GM10248 (cell line): ENCODE measurements at places on chromosomes 2 and 18.

- no peak for DNase-seq
Observed at GRCh38 chr2:239025096-239025801, 177.4 kb downstream of the TWIST2 start.

DNA sequence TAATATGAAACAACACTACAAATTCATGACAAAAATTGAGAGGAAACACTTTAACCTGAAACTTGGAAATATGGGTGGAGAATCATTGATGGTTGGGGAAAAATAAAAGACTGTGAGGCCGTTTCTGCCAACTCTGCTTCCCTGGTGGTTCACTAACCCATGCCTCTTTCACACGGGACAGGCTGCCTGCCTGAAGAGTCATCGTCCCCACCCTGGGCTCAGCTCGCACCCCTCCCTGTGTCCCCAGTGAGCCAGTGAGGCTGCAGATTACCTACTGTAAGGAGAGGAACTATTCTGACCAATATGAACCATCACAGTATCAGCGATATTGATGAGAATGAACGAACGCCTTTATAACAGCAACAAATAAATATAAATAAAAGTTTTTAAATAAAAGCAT is 357.8 kb upstream of the CDH20 start:
- DNase-seq = no peak

GRCh38 chr2:20103530-20103929 is 52.1 kb upstream of the LAPTM4A start:
- DNase-seq = no peak

GRCh38 chr2:198476007-198476406 is 671.6 kb downstream of the PLCL1 start:
- DNase-seq = no peak

DNA sequence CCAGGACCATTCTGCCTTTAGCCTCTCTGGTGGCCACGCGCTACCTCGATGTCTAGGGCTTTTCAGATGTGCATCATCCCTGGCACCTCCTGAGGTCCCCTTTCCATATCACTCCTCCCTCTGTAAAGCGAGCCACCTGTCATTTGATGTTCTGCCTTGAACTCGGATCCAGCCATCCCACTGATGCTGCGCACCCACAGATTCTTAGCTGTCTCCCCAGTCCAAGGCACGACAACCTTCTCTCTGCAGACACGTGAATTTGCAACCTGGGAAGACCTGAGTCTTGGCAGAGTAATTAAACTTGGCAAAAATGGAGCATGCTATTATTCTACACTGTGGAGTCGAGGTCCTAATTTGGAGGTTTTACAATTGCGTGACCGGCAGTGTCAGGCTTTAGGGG is 61.9 kb downstream of the NGEF start:
- no peak for DNase-seq

- no peak for DNase-seq
Observed at GRCh38 chr2:97997784-97998392, 2.1 kb upstream of the TMEM131 start.

GRCh38 chr2:105320651-105321215 is 8.8 kb downstream of the TGFBRAP1 start:
- no peak for DNase-seq

GRCh38 chr2:229044581-229044980 is 226.5 kb downstream of the PID1 start:
- DNase-seq = no peak

GRCh38 chr2:56749152-56749752 is 565.5 kb downstream of the CCDC85A start:
- peak; percentile 4 for DNase-seq

GRCh38 chr2:79292239-79292957 is 132.8 kb upstream of the REG3A start:
- no peak for DNase-seq

- DNase-seq = no peak
Observed at GRCh38 chr2:239370876-239371725, 29.7 kb downstream of the HDAC4 start.

DNA sequence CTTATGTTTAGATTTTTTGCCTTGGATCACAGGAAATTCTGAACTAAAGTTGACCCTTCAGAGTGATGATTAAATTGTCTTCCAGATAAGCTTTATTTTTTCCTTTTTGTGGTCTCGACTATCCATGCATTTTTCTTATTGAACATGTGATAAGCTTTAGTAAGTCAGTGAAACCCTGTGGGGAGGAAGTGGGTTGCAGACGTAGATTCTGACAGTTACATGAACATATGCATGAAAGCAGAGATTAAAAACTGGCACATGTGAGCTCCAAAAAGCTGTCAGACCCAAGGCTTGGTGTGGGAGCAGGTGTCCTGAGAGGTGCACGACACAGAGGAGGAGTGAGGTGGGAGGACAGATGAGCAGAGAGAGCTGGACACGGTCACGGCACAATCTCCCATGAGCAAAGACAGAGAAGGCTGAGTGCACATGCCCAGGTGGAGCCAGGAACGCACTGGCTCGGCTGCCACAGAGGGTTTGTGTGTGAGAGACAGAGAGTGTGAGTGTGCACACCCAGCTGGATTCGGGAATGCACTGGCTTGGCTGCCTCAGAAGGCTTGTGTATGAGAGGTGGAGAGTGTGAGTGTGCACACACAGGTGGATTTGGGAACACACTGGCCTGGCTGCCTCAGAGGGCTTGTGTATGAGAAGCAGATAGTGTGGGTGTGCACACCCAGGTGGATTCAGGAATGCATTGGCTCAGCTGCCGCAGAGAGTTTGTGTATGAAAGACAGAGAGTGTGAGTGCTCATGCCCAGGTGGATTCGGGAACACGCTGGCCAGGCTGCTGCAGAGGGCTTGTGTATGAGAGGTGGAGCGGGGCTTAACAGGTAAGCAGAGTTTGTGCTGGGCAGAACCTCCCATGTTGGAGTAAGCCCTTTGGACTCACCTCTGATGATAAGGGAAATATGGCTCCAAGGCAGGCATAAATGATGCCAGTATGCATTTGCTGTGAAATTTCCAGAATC is 849.1 kb upstream of the SALL3 start:
- no peak for DNase-seq

GRCh38 chr18:77314511-77314910 is 64.9 kb downstream of the GALR1 start:
- DNase-seq = no peak

DNA sequence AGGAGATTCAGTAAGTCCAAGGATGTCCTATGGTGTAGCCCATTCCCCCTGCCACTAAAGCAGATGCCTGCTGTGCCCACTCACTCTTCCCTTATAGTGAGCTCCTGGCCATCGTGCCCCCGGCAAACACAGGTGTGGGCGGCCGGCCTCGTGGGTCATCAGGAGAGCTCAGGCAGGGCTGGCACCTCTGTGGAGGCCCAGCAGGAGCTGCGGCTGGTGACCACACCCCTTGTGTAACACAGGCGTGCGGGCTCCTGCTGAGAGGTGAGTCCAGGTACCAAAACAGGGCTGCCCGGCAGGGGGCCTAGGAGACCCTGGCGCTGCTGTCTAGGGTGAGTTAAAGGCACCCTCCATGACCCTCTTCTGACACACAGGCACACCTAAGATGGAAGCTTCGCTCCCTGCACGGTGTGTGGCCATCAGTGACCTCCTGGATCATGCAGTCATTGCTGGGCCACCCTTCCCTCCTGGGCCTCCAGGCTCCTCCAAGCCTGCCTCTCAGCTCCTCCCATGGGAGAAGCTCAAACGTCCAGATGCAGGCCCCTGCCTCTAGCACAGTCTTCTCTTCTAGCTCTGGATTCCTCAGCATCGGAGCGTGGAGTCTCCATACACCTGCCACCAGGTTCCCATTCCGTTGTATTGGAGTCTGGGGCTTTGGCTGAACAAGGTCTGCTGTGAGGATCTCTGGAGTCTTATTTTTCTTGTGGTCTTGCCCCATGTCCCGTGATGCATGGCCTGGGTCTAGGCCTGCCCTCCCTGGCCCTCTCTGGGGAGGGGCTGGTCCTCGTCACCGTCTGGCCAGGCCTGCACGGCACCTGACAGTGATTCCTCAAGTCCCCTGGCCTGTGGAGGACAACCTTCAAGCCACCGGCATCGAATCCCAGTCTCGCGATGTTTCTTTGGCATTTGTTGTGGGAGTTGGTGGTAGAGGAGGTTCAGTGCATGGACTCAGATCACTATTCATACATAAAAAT is 246.9 kb downstream of the ACKR3 start:
- DNase-seq = no peak

- no peak for DNase-seq
Observed at GRCh38 chr2:64950226-64951160, 38.7 kb upstream of the SLC1A4 start.

DNA sequence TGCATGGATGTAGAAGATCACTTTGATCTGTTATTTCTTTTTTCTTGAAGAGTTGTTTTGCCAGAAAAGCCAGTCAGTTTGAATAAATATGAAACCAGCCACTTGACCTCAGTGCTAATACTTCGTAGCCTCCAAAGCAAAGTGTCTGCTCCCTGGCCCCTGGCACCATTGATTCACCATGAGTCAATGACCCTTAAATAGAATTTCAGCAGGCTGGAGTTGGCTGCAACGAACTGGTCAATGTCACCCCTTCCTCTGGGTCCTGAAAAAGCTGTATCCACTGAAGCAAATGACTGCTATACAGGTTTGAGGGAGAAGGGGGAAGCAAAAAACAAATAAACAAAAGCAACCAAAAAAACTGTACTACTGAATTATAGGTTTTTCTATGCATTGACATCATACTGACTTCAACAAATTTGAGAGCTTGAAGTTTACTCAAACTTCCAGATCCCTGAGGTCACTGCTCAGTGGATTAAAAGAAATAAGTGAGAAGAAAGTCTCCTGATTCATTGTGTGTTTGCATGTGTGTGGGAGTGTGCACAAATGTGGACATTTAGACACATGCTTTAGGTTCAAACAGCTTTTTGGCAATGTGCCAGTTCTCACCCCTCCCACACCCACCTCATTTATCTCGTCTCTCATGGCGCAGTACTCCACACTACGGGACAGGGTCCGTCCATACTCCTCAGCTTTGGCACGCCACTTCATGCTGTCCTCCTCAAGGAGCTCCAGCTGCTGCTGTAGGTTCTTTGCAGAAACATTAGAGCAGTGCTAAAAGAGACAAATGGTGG is 58.1 kb upstream of the TTN start:
- DNase-seq = no peak

GRCh38 chr2:191556463-191556862 is 121.5 kb upstream of the NABP1 start:
- no peak for DNase-seq

- peak; percentile 93 for DNase-seq
Observed at GRCh38 chr2:46915811-46916630, 415 bp upstream of the MCFD2 start.

DNA sequence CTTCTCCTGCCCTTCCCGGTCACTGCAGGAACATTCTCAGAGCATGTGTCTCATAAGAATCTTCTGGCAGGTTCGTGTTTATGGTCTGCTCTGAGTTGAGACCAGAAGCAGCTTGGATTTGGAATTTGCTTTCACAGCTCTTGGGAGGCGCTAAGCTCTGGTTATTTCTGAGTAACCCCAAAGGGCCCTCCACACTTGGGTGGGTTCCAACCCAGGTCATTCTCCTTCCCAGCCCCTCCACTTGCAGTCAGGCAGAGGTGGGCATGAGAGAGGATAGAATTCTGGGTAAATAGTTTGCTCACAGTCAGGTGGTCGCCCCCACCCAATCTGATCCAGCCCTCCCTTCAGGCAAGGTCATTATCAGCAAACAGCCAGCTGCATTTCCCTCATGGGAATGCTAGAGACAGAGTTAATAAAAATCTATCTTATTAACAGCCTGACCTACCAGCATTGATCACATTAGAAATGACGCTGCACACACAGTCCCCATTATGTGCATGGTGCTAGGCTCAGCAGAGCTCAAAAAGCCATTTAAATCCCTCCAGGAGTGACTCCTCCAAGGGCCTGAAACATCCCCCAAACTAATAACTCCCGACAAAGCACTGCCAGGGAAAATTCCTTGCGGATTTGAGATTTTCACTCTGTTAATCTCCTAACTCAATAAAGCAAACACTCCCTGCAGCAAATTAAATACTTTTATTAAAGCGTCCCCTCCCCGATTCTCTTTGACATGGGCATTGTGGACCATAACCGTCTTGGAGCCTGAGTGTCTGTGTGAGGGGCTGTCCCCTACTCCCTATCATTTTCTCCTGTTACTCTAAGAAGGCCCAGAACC is 61.9 kb downstream of the SLC4A5 start:
- DNase-seq = no peak

GRCh38 chr2:233141901-233142300 is 81.8 kb downstream of the INPP5D start:
- no peak for DNase-seq

- no peak for DNase-seq
Observed at GRCh38 chr2:18213986-18214385, 335.5 kb downstream of the KCNS3 start.

DNA sequence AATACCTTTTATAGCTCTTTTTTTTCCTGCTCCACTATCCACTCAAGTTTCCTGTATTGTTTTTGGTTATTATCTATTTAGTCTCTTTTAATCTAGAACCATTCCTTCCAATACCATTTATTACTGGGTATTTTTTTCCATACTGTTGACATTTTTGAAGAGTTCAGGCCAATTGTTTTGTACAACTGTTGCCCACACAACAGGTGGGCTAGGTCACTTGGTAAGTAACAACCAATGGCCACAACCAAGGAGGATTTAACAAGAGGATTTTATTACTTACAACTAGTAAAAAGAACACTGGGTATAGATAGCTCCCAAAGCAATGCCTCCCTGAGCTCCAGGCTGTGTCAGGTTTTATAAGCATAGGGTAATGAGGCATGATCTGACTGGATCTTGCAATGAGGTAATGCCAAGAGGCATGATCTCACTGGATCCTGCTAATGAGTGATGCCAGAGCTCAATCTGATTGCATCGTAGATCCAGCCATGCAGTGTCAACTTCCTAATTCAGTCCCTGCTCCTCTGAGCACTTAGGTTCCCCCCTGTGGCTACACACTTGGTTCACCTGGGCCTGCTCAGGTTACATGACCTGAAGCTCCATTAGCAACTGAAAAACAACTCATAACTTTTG is 7.1 kb upstream of the CEP68 start:
- DNase-seq = no peak

- DNase-seq = no peak
Observed at GRCh38 chr2:179963626-179964025, 43.5 kb downstream of the CWC22 start.

DNA sequence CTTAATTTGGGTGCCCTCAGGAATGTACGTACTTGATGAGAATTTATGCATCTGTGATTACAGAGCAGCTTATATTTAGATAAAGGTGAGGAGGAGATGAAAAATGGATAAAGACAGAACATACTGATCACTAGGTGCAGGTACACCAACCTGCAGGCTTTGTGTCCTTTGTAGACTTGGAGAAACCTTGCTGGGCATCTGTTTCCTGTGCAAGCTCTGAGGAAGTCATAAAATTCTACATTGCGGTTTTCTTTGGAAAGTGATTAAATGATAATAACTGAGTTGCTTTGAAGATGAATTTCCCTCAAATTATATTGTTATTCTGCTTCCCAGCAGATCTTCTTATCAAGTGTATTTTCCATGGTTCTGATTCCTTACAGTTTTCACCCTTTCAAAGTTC is 7.7 kb downstream of the RAB27B start:
- DNase-seq = no peak
